Kidney (tissue), 22 donors: ENCODE measurements at places on chromosomes 4 and X.
A peak's percentile ranks its signal among the peaks of the same experiment; 100 is the strongest.

DNA sequence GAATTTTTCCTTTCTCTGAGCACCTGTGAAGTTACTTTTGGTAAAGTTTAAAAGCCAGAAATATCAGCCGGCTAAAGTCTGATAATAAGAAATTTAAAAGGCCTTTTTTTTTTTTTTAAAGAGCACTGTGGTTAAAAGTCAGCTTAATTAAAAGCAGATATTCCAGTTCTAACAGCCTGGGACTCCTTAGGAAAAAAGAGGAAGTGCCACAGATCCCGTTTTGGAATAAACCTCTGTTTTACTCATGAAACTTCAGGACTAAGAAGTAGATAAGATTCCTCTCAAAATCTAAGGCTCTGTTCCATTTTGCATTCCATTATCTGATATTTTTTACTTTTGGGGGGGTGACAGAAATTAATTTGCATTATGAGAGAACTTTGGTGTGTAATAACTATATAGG lies 37.8 kb downstream of the ABCB7 start:
- no peak overlapping the region for H3K4me3 ChIP-seq
- H3K36me3 ChIP-seq = no peaks in the 10 kb centered on the region
- no peak overlapping the region for H3K27ac ChIP-seq
- no peaks in the 10 kb centered on the region for H3K4me1 ChIP-seq

DNA sequence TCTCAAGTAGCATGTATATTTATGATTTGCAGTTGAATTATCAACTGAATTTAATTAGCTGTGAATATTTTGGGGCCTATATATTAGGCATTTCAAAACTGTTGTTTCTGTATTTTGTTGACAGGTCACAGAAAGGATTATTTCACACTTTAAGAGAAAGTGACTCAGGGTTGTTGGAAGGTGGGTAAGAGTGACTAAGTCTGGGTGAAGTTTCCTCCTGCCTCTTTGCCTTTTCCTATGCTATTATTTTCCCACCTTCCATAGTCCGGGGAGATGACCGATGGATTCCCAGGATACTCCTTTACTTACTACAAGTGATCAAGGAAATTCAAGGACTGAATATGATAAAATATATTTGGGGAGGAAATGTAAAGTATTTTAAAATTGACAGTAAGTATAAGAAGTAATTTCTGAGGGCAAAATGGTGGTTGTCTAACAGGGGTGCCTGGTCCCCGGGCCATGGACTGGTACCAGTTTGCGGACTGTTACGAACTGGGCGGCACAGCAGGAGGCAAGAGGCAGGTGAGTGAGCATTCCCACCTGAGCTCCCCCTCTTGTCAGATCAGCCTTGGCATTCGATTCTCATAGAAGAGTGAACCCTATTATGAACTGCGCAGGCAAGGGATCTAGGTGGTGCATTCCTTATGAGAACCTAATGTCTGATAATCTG lies 175.5 kb upstream of the GPRIN3 start:
- H3K27ac ChIP-seq = no peak overlapping the region
- H3K36me3 ChIP-seq = no peaks in the 10 kb centered on the region
- no peak for DNase-seq
- no peaks in the 10 kb centered on the region for H3K4me1 ChIP-seq
- no peak overlapping the region for H3K4me3 ChIP-seq
- H3K27me3 ChIP-seq = no peaks in the 10 kb centered on the region

- H3K36me3 ChIP-seq = no peaks in the 10 kb centered on the region
- peak; percentile 23 for DNase-seq
- H3K4me1 ChIP-seq = no peaks in the 10 kb centered on the region
- H3K4me3 ChIP-seq = no peak overlapping the region
- no peaks in the 10 kb centered on the region for H3K27me3 ChIP-seq
Observed at GRCh38 chr4:46554760-46555465, 165.0 kb upstream of the GABRA2 start.

DNA sequence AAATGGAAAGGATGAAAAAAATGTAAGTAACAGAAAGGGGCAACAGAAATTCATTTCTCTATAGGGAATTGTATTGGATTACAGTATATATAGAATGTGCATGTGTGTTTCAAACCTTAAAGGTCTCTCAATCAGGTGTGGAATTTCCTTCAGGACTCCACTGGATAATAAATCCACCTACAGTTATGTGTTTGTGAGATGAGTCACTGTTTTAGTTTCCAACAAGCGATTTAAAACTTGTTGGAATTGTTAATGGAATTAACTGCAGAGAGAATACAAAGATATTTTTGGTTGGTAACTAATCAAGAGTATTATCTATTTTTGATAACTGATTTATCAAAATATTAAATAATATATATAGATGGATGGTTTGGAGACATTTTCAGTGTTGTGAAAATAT lies 32.8 kb downstream of the CEP44 start:
- no peaks in the 10 kb centered on the region for H3K27me3 ChIP-seq
- H3K4me1 ChIP-seq = no peaks in the 10 kb centered on the region
- H3K27ac ChIP-seq = no peak overlapping the region

GRCh38 chr4:8762951-8763735 lies 108.5 kb downstream of the HMX1 start:
- H3K4me3 ChIP-seq = no peak overlapping the region
- DNase-seq = peak; percentile 22
- H3K4me1 ChIP-seq = no peaks in the 10 kb centered on the region
- H3K27ac ChIP-seq = no peak overlapping the region
- no peaks in the 10 kb centered on the region for H3K36me3 ChIP-seq
- peaks cover 3% of the 10 kb centered on the region for H3K27me3 ChIP-seq
